ENCODE measurements at places on chromosomes 2 and 18.

GRCh38 chr18:48667276-48668254 is 128.7 kb downstream of the CTIF start:
- no peak for DNase-seq

- DNase-seq: no peak
Measured at GRCh38 chr2:233414777-233415570, 60.7 kb downstream of the DGKD start.

DNA sequence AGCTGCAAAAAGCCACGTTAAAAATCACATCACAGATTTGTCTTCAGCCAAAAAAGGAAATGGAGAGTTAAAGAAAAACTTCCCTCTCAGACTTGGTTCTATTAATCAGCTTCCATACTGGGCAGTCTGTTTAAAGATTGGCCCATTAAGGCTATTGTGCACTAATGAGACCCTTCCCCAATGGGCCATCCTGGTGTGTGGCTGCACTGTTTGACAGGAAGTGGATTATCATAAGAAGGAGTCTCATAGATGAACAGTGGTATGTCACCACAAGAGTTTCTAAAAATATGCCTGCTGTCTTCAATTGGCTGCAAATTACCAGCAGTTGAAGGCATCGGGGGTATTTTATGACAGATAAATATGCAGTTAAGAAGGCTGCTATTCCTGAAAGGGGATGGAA is 247.6 kb upstream of the THSD7B start:
- no peak for DNase-seq

- no peak for DNase-seq
Measured at GRCh38 chr18:73908323-73908722, 239.3 kb downstream of the FBXO15 start.

DNA sequence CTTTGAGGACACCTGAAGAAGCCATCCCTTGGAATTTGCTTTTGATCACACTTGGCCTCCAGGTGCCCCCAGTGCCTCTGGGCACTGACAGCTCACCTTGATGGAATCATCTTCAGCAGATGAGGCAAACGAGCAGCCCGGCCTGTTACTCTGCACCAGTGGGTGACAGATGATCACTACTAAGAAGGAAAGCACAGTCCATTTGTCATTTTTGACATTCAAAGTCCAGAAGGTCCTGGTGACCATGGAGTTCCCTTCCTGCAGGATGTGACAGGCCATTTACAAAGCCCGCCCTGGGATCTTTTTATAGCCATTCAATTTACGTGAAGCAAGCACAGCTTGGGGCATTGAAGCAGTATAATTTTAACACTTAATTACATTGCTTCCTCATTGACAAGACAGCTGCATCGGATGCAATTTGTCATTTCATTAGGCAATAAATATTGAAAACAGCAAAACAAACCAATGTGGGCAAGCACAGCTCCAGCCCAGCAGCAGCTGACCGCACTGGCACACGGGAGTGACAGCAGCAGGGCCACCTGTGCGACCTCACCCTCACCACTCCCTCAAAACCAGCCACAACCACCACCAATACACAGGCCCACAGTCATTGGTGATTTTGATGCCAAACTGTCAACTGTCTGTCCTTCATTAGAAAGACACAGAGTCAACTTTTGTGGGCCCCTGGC is 76.0 kb upstream of the SLC66A3 start:
- DNase-seq: no peak

DNA sequence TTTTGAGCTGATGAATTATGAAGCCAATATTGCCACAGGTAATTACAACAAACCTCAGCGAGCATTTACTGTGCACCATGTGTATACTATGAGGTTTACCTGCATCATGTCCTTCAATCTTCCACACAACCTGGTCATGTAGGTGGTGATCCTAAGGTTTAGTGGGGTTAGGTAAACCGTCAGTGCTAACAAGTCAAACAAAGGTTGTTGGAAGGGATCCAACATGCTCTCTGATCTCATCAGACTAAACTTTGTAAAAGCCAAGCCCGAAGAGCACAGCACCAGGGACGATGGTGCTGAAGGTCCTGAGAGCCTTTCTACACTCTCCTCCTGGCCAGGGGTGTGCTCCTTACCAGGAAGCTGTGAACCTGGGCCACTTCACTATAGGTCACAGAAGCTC is 29.4 kb downstream of the SH3YL1 start:
- DNase-seq: no peak

DNA sequence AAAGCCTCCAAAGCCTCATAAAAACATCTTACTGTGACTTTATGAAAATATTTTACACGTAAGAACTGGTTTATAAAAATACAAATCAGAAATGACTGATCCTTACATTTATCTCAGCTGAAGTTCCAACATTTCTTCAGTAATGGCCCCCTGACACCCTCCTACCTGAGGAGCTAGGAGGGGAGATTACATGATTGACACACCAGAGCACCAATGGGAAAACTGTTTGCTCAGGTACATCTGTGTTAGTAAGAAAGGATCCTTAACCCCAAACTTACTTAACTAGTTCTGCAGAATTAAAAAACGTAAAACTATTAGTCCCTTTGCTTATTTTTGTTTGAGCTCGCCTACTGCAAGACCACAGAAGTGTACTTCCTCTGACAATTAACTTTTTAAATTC is 27.0 kb downstream of the ENOSF1 start:
- no peak for DNase-seq

GRCh38 chr2:88808652-88809051 is 117.2 kb downstream of the RPIA start:
- DNase-seq: no peak

DNA sequence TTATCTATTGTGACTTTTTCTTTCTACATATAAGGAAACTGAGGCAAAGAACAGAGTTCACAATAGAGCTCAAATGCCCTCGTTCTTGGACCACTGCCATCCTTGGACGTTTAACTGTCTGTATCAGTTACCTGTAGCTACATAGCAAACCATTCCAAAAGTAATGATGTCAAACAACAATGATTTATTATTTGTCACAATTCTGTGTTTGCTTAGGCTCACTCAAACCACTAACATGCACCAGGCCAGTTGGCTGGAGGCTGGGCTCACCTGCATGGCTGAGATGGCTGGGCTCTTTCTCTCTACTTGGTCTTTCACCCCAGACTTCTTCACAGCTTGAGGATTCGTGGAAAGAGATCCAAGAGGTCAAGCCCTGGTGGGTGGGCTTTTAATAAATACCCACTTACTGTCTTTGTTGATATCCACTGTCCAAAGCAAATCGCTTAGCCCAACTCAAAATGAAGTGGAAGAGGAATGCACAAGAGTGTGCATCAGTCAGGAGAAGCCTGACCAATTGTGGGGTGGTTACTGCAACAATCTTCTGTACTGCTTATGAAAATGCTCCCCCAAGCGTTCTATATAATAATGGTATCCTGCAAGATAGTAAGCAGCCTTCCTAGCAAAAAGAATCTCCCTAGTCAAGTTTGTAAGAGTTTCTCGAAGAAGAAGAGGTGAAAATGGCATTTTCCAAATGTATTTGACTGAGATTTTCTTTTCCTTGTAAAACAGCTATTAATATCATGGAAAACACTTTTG is 163.5 kb upstream of the NT5C1B start:
- no peak for DNase-seq

DNA sequence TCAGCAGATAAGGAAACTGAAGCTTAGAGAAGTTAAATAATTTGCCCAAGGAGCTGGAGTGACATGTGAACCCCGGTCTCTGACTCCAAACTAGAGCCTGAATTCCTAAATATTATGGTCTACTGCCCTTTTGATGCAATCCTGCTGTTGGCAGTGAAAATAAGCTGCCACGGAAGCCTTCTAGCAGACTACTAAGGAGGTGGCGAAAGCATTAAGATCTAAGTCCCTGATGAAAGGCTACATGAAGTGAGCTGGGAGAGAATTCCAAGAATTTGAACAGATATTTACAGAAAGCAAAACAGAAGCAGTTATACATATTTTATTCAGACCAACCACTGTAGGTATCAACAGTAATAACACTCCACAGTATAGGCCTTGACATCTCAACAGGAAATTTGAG is 28.1 kb downstream of the TRMT61B start:
- no peak for DNase-seq

DNA sequence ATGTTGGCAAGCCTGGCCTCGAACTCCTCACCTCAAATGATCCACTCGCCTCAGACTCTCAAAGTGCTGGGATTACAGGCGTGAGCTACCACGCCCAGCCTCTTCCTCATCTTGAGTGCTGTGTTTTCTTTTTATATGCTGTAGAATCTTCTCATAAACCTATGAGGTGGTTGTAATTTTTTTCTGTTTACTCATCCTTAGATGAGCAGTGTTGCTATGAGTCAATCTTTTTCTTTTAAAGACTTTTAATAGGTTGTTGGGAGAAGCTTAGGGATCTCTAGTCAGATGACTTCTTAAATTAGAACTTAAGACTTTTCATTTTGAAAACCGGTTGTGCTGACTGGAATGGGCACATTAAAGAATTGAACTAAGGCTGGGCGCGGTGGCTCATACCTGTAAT is 8.7 kb upstream of the AAK1 start:
- no peak for DNase-seq

DNA sequence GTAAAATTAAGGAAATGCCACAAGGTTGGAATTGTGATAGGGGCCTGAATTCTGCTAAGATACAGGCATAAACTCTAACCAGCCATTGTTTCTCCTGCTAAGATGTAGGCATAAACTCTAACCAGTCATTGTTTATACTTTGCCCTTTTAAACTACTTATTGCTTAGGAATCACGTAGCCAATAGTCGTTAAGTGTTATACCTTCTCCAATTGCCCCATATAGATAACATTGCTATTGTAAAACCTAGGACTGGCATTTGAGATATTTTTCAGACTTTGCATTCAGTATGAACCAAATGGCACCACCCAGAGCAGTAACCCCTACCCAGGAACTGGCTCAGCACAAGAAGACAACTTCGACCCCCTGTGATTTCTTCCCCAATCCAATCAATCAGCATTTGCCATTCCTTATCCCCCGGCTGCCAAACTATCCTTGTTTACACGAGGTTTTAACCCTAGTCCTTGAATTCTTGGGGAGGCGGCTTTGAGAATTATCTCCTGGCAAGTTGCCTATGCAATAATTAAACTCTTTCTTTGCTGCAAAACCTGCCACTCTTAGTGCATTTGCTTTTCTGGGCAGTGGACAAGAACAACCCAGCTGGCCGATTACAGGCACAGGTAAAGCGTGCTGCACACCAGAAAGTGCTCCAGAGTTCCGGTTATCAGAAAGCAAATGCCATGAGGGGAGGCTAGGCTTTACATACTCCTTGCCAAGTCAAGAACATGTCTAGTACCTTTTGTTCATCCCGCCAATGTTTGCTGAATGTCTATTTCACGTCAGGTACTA is 167.6 kb downstream of the LAMA1 start:
- DNase-seq: no peak

Data from stimulated activated CD4-positive, alpha-beta T cell treated with anti-CD3 and anti-CD28 coated beads, Interleukin-1b, Interleukin-23, amount 100 ng/mL, for 1 hour (primary cell).